ENCODE measurements at places on chromosomes 3 and 15.

- DNase-seq: no peak
Measured at GRCh38 chr3:125192190-125193035, 20.1 kb downstream of the SLC12A8 start.

GRCh38 chr3:5056111-5056391 lies 66.0 kb upstream of the ARL8B start:
- DNase-seq: no peak

GRCh38 chr15:67977414-67978089 lies 76.6 kb upstream of the PIAS1 start:
- DNase-seq: no peak

DNA sequence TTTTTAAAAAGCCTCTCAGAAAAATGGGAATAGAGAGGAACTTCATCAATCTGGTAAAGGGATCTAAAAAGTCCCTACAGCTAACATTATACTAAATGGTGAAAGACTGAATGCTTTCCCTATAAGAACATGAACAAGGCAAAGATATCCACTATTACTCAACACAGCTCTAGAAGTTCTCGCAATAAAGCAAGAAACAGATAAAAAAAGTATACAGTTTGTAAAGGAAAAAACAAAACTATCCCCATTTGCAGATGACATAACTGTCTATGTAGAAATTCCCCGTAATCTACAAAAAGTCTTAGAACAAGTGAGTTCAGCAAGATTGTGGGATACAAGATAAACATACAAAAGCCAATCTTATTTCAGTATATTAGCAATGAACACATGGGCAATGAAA lies 15.4 kb downstream of the EDC3 start:
- no peak for DNase-seq

DNA sequence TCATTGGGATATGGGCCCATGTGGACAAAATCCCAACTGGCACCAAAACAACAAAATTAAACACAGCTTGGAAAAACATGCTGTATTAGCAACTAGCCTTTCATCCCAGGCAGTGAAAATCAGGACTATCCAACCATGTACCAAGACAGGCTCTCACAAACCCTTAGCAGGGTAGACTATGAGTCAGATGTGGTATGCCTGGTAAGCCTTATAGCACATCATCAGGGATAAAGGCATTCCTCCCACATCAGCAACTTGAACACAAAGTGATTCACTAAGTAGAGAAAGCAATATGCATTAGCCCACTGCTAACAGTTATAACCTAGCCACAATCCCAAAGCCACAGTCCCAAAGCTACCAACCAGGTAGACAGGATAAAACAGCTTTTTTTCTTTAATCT lies 8.0 kb downstream of the CEP152 start:
- DNase-seq: no peak

- DNase-seq: no peak
Measured at GRCh38 chr15:83869341-83869740, 215.4 kb downstream of the ADAMTSL3 start.

- no peak for DNase-seq
Measured at GRCh38 chr3:143901105-143901504, 52.8 kb upstream of the SLC9A9 start.

- DNase-seq: peak; percentile 27
Measured at GRCh38 chr15:75578173-75578947, 755 bp downstream of the PTPN9 start.

GRCh38 chr3:58629629-58630028 lies 36.9 kb downstream of the FAM3D start:
- DNase-seq: no peak

- no peak for DNase-seq
Measured at GRCh38 chr3:20930034-20930433, 744.0 kb upstream of the SGO1 start.

DNA sequence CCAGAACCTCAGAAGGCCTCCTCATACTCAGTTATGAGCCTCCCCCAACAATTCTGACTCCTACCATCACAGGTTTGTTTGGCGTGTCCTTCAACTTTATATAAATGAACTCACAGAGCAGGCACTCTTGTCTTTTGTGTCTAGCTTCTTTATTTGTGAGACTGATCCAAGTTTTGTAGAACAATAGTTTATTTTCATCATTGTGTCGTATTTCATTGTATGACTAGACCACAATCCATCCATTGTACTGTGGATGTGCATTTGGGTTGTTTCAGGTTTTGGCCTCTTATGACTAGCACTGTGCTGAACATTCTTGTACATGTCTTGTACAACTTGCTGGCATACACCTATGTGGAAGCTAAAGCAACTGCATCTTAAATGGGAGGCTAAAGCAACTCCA lies 292.8 kb upstream of the LYSMD4 start:
- DNase-seq: no peak

DNA sequence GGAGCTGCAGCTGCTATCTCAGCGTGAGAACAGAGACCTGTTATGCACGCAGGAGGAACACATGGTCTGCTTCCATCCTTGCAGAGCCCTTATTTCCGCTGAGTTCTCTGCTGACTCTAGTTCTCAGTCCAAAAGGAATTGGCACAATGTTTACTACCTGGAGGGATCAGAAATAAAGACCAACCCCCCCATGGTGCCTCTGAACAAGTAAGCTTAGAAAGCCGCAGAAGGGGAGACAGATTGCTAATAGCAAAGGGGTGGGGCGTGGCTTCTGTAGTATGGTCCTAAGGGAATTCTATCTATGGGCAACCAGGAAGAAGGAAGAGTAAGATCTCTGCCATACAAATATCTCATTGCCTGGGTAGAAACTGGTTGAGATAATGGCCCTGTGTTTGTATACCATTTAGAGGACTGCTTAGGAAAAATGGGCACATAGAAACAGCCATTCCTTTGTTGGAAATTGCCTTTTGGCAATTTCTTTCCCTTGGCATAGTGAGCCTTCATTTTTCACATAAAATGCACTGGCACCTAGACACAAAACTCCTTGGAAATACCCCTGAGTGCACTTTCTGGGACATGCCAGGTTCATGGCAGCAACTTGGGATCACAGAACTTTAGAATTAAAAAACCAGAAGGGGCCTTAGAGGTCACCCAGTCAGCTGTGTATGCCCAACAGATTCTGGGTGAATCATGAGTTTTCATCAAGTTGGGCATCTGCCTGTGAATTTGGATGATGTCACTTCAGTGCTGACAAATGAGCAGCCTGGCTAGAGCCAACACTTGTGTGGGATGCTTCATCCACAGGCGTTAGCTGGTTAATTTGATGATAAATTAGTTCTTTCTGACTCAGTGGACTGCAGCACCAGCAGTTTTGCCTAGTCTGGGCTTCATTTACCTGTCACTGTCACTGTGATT lies 57.4 kb upstream of the STXBP5L start:
- DNase-seq: no peak

DNA sequence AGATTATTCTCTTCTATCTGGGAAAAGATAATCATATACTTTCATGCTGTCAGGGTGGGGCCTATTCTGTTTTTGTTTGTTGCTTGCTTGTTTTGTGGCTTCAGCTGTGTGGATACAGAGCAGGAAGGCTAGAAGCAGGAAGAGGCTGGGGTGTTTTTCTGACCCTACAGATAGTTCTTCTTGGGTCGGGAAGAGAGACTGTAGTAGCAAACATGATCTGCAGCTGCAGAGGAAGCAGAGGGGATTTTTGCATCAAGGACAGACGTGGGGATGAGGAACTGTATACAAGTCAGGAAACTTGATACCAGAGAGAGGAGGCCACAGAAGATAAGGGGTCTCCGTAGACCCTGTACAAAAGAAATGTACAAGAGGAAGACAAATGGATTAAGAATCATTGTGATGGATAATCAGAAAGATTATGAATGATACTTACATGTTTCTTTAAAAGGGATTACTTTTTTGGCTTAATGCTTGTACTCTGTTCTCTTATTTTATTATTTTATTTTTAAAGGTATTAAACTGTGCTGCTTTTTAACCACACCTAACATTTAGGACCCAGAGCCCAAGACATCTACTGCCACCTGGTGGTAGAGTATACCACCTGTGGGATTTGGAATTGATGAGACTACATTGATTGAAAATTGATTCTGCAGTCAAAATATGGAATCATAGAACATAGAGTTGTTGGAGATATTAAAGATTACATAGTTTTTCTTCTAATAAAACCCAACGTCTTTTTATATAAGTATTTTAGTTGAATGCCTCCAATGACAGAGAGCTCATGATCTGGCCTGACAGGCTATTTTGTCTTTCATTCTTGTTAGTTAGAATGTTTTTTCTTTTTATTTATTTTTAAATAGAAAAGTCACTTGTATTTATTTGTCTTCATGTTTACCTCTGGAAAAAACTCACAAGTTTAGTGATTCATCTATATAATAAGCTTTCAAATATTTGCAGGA lies 87.3 kb upstream of the ROPN1 start:
- peak; percentile 27 for DNase-seq

- DNase-seq: no peak
Measured at GRCh38 chr3:134136604-134137003, 106.9 kb upstream of the SLCO2A1 start.

- no peak for DNase-seq
Measured at GRCh38 chr15:35293353-35294130, 208.4 kb upstream of the NANOGP8 start.

DNA sequence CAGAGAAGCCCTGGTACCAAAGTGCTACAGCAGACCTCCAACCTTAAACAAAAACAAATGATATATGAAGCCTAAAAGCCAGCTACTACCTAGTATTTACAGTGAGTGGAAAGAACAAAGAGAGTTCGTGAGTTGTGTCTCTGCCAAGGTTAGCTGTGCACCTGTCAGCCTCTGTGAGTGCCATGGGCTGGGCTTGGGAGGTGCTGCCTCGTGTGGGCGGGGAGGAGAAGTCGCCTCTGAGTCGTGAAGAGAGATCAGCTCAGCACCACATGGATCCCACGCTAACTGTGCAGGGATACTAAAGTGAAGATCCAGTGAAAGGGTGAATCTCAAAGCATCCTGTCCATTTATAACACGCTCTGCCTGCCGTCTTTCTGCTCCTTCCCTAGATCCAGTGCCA lies 101.9 kb downstream of the CHDH start:
- DNase-seq: no peak

GRCh38 chr3:169895072-169895471 lies 16.3 kb upstream of the SAMD7 start:
- no peak for DNase-seq

- DNase-seq: no peak
Measured at GRCh38 chr3:57221883-57222282, 5.6 kb upstream of the APPL1 start.

DNA sequence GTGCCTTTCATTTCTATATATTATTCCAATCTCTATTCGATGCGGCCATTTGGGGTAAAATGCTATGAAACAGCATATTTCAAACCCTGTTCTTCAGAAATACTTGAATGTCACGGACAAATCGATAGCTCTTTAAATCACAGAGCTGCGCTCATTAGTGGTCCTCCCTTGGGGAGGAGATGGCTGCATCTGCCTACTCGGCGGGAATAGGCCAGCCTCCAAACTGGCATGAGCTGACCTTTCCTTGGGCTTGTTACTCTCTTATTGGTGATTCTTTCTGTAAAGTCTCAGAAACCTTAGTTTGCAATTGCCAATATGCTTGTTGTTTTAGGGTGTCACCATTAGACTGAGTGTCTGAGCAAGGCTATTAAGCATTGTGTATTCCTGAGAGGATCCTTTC lies 120.9 kb downstream of the BDH1 start:
- no peak for DNase-seq

DNA sequence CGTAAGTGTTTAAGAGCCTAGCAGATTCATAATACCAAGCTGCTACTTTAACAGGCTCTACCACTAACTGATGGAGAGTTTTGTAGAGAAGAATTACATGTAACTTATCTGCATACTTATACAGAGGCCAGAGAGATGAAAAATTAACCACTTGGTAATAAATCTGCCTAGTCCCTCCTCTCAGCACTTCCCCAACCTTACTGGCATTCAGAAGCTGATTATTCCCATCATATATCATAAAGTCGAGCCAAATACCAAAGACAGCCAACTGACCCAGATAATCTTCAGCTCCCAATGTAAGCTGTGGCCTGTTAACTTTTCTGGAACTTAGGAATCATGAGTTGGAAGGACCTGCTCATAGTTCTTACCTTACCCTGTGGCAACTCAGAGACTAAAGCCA lies 25.5 kb upstream of the CSPG5 start:
- DNase-seq: no peak

DNA sequence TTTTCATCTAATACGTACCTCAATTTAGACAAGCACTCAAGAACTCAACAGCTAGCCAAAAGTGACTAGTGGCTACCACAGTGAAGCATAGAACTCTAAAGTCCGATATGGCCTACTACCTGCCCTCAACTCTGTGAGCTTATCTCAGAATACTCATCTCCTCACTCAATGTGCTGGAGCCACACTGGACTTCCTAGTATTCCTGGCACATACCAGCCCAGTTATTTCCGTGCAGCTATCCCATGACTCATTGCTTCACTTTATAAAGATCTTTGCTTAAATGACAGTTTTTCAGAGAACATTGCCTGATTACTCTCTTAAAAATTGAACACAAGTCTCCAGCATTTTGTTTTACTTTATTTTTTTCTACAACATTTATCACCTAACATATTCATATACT lies 524.7 kb downstream of the PYDC2 start:
- DNase-seq: no peak

- DNase-seq: no peak
Measured at GRCh38 chr3:119658994-119659393, 1.4 kb downstream of the POPDC2 start.
